ENCODE measurements at places on chromosomes 12 and 14.

GRCh38 chr12:131114942-131115584 lies 161.4 kb downstream of the ADGRD1 start:
- DNase-seq: no peak

DNA sequence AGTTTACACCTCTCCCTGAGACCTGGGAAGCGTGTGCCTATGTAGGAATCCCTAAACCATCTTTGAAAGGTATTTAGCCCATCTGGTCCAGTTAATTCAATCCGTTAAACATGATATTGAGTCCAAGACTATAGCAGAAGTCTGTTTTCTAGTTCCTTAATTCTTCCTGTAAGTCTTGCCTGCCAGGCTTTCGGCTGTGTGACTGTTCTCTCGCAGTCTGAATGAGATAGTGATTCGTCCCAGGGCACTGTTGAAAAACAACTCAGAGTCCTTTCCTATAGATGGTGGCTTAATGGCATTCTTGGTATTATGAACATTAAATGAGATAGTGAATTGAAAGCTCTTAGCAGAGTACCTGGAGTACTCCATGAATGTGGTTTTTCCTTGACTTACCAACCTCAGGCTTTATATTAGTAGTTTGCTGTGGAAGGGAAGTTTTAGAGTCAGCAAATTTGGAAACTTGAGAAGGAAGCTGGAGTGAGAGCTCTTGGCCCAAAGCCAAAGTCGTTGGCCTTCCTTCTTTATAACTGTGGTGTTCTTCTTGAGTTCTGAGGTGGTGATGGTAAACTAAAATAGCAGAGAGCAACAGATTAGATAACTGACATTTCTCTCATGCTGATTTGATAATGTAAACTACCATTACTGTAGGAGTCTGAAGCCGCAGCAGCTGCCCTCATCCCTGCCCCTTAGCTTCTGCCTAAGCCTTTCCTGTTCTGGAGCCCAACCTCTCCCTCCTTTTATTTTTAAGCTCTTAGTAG lies 76.5 kb downstream of the TGFB3 start:
- no peak for DNase-seq

DNA sequence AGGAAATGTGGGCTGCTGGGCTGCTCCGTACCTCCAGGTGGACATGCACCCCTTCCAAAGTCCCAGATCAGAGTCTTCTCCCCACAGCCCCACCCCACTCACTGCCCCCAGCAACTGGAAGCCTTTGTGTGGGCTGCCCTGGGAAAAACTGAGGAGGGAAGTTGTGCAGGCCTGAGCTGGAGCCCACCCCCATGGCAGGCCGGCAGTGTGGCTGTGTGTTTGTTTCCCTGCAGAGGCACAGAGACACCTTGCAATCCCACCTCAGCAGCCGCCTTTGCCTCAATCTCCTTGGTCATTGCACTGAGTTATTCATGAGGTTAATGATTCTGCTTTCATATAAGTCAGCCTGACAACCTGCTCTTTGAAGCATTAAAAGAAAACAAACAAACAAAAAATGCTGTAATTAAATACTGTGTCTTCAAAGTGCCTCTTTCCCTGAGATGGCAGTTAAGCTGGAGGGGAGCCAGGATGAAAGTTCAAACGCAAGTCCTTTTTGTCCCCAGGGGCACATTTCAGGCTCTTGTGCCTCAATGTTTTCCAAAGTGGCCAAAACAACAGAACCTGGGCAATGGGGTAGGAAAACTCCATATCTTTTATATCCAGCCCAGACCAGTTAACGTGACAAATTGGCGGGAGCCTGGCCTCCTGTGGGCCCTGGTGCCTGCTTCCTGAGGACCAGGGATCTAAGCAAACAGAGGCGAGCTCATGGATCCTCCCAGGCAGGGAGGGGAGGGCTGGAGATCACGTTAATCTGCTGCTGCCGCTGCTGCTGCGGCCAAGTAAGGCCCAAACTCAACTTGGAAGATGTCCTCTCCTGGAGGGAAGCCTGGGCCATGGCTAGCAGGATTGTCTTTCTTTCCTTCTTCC lies 51.9 kb upstream of the TSPAN11 start:
- no peak for DNase-seq

- no peak for DNase-seq
These were observed 52.4 kb downstream of the SYT1 start for GRCh38 chr12:78916845-78917480.

- DNase-seq: no peak
These were observed 244.0 kb downstream of the SLC25A21 start for GRCh38 chr14:36928432-36928831.

- DNase-seq: peak; percentile 70
These were observed 52.1 kb downstream of the DAD1 start for GRCh38 chr14:22536853-22537338.

DNA sequence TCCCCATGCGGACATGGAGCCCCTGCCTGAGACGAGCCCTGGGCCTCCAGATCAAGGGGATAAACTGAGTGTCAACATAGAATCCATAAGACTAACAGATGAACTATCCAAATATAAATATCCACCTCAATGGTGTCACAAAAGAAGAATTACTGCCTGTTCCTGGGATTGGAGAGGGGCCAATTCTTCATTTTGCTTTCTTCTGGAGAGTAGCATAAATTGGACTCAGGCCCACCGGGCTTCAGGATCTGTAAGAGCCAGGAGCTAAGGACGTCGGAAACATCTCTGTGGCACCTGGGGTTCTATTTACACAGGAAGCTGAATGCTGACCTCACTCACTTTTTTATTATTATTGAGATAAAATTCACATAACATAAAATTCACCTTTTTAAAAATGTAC lies 408.2 kb upstream of the CCDC196 start:
- DNase-seq: no peak

DNA sequence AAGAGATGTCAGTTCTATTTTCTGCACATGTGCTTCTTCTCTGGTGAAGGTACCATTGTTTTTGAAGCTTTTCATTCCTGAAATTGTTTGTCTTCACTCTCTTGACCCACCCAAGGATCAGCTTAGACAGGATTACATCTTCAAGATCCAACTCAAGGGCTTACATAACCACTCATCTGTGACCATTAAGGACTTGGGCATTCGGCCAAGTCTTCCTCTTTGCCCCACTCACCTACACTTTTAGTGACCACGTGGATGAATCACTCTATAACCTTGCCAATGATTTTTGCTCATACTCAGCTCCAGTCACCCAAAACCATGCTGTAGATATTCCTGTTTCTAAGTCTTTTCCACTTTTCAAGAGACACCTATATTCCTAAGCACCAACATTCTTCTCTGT lies 36.5 kb upstream of the SSTR1 start:
- DNase-seq: no peak

DNA sequence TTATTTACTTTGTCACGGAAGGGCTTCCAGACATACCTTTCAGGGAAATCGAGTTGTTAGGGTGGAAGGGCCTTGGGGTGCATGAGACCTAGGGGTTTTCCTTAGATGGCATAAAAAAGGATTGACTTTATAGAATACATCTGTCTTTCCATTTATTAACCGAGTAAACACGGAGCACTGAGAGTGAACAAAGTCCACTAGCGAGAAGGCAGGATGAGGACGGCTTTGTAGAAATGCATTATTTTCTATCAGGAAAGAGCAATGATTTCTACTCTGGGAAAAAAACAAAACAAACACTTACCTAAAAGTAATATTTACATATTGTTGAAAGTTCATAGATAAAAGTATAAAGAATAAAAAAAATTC lies 91.8 kb downstream of the RCOR1 start:
- DNase-seq: no peak

- no peak for DNase-seq
These were observed 176.4 kb downstream of the KCNA5 start for GRCh38 chr12:5220099-5220498.

- no peak for DNase-seq
These were observed 29.0 kb upstream of the MEG3 start for GRCh38 chr14:100796946-100797345.

- DNase-seq: no peak
These were observed 124.2 kb downstream of the PAWR start for GRCh38 chr12:79566452-79567174.

DNA sequence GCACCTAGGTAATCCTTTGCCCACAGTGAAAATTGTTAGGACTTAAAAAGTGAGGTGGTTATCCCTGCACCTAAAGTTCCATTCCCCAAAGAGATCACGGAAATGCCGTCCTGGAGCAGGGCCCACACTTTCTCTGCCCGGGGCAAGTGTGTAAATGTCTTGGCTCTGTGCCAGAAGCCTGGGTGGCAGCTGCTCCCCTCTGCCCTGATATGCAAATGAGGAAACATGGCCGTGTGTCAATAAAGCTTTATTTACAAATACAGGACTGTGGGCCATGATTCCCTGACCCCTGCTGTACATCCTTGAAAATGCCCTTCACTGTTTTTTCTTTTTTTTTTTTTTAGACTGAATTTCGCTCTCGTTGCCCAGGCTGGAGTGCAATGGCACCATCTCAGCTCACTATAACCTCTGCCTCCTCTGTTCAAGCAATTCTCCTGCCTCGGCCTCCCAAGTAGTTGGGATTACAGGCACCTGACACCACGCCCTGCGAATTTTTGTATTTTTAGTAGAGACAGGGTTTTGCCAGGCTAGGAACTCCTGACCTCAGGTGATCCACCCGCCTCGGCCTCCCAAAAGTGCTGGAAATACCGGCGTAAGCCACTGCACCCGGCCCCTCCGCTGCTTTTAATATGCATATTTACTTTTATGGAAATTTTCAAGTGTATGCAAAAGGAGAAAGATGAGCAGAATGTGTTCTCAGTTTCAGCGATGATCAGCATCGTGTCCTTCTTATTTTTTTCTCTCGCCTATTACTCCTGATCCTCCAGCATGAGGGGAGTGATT lies 75.5 kb downstream of the GALNT9 start:
- no peak for DNase-seq

- DNase-seq: no peak
These were observed 96.9 kb downstream of the SYNE3 start for GRCh38 chr14:95419569-95419968.

DNA sequence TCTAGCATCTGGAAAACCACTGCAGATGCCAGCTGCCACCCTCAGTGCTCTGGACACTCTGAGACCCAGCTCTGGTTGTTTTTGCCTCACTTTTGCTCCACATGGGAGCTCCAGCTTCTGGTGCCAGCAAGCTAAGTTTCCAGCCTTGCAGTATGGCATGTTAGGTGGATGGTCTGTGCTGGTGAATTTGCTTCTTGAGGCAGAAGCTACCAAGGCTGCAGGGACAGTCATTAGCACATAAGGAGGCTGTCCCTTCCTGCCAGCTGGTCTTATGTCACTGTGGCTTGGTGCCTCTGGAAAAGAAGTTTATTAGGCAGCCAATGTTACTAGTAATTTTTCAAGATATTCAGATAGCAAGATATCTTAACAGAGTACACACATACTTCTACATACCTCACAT lies 64.2 kb upstream of the CSRP2 start:
- no peak for DNase-seq

GRCh38 chr12:47558625-47559345 lies 147.0 kb downstream of the RPAP3 start:
- DNase-seq: no peak

GRCh38 chr12:13788626-13789025 lies 192.8 kb downstream of the GRIN2B start:
- DNase-seq: no peak

- DNase-seq: no peak
These were observed 108.2 kb upstream of the GPHB5 start for GRCh38 chr14:63426838-63427352.

DNA sequence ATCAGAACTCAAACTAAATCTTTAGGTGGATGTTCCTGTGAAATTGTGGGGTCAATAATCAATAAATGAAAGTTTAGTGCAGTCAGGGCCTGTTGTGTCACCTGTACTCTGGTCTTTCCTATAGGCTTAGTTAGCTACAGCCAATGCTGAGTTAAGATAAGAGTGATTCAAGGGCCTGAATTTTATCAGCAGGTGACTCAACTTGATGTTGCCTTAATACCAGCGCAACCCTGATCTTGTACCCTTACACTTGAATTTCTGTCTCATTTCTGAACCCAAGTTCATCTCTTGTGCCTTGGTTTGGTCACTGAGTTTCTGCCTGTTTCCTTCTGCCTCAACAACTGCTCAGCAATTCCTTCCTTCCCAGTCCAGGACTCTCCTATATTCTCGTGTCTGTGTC lies 157.0 kb upstream of the E2F7 start:
- DNase-seq: no peak

DNA sequence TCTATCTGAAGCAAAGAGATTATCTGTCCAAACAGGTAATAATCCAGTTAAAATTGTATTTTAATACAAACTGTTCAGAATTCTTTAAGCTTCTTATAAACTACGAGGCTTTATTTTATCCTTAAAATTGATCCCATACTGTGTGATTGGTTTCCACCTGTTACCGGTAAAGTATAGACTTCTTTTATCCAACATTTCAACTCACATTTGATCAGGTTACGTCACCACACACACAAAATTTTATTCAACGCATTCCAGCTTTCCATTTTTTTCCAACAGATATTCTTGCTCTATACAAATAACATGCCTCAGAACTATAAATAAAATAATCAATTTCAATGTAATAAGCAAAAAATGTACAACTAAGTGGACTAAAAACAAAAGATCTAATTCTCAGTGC lies 4.5 kb downstream of the NOVA1 start:
- no peak for DNase-seq

- DNase-seq: no peak
These were observed 25.4 kb downstream of the EML1 start for GRCh38 chr14:99818503-99819036.

DNA sequence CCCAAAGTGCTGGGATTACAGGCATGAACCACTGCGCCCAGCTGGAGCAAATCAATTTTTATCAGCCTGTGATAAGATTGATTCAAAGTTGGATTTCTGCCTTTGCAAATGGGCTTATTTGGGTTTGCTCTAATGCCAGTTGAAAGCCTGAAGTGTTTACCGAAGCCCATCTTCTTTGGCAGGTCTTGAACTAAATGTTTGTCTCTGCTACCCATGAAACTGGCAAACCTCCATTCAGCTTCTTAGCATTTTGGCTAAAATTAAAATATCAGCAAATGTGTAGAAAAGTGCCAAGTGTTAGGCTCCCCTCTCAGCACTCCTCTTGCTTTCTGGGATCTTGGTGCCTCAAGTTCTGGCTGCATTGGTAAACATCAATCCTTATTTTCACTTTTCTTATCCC lies 61.5 kb downstream of the MGAT4C start:
- DNase-seq: no peak

- DNase-seq: no peak
These were observed 19.6 kb downstream of the TNFAIP2 start for GRCh38 chr14:103142721-103143302.

DNA sequence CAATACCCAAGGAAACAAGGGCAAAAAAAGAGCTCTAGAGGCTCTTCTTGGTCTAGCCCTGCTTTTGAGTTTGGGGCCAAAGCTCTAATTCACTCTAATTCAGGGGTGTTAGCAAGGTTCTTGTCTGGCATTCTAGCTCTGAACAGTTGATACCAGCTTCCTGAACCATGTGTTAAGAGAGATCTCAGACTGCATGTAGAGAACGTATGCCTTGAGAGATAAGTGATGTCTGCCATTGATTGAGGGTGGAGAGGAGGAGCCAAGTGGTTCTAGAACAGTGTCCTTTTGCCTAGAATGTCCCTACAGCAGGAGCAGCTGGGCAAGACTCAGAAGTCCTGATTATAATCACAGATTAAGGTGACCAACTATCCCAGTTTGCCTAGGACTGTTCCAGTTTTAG lies 18.2 kb upstream of the POC1B start:
- no peak for DNase-seq

All from stimulated activated CD8-positive, alpha-beta memory T cell treated with anti-CD3 and anti-CD28 coated beads, Interleukin-2, amount 100 ng/mL, for 1 hour (primary cell).